ENCODE measurements at places on chromosomes 2 and 18. TPM values are rescaled to one million over a fixed set of nuclear protein-coding genes. Genes with fewer than 3 reads are reported as not detected.

C2orf76 gene
- 8.4 TPM for total RNA-seq

EHD3 gene
- 22.1 TPM for total RNA-seq

TUBA4B gene
- total RNA-seq, result 0.11 TPM

CNDP1 gene
- not detected for total RNA-seq
